ENCODE measurements at places on chromosomes 4 and X.

- DNase-seq = peak; percentile 84
Measured at GRCh38 chrX:48917139-48918001, 1.5 kb downstream of the PIM2 start.

- no peak for DNase-seq
Measured at GRCh38 chrX:38560776-38561125, 591 bp upstream of the TSPAN7 start.

DNA sequence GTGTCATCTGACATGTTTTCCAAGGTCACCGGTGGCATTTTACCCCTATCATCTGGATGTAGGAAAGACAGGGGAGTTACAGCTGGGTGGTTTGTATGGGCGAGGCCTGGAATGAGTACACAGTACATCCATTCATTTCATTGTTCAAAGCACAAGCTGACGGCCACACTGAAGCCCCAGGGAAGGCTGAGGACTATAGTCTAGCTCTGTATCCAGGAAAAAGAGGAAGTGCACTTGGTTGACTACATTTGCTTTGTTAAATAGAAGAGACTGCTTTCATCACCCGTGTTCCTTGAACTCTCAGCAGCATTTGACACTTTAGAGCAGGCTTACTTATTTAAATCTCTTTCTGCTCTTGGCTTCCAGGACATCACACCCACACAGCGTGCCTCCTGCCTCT, 1041.0 kb upstream of the TENM3 start:
- no peak for DNase-seq

GRCh38 chrX:36019125-36019524, 99.6 kb downstream of the CFAP47 start:
- DNase-seq = no peak

GRCh38 chr4:117164338-117164737, 79.0 kb upstream of the TRAM1L1 start:
- DNase-seq = no peak

GRCh38 chr4:152738827-152739226, 40.7 kb downstream of the TIGD4 start:
- no peak for DNase-seq

DNA sequence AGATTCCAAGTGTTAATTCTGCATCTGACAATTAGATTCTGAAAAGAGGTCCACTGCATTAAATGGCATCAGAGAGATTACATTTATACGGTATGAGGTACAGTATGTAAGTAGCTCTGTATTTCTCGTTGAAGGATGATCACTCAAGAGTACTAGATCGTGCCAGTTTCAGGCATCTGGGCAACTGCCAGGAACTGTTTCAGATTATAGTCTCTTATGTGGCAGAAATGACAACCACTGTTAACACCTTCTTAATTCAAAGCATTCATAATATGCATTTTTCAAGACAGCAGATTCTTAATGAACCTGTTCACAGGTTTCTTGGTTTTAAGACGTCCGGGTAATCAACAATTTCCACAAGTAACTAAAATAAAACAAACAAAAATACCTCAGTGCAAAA, 1.6 kb downstream of the ANKRD50 start:
- DNase-seq = no peak

DNA sequence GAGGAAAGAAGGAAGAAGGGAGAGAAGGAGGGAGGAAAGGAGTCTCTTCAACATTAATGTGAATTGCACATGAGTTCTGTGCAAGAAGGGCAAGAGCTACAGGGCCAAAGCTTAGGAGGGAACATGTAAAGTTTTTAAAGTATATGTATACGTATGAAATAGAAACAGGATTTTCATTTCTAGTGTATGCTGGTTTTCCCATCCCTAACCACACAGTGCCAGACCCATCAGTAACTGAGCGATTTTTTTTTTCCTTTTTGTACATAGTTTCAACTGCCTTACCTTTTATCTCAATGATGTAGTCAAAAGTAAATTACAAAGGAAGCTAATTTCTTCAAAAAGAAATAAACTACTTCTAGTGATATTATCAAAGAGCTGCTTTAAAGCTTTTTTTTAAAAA, 157.6 kb downstream of the SH3KBP1 start:
- DNase-seq = no peak

DNA sequence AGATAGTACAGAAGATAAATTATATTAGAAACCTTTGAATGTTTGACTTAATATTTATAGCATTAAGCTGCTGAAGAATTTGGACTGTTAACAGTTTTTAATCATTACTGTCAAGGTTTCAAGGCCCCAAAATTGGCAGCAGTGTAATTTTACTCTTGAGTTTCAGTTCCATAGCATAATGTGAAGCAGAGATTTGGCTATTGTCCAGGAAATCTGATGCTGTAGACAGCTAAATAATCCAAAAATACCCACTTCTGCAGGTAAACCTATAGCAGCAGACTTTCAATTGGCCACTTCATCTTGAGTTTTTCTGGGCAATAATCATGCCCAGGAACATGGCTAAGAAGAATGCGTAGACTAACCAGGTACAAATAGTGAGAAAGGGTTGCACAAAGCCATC, 85.0 kb downstream of the RCHY1 start:
- no peak for DNase-seq

GRCh38 chrX:132411310-132411977, 77.4 kb downstream of the MBNL3 start:
- DNase-seq = no peak

DNA sequence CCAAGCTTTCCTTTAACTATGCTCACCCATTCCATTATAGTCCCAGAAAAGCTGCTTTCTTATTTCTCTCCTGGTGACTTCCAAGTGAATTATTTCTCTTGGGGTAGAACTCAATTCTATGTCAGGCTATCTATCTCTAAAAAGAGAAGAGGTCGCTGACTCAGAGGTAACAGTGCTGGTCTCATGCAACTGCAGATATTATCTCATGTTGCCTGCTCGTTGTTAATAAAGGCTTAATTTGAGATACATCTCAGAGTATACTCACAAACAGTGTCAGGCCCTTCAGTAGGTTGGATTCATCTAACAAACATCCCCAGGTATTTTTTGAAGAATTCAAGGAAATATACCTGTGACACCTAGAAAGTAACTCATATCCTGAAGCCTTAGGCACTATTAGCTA, 2.7 kb downstream of the TMEM154 start:
- DNase-seq = no peak

DNA sequence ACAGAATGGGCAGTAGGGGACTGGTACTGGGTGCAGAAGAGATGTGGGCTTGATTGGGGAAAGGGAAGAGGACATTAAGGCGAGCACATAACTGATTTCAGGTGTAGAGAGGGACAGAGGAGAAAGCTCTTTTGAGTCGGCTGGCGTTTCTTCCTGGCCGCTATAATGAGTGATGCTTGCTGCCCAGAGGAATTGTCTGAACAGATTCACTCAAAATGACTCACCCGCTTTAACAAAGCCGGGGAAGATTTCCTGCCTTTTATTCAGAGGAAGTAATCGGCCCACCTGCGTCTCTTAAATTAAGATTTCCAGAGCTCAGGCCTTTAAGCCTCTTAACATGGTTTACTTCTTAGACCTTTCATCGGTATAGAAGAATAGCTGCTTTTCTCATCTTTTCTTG, 102.1 kb upstream of the AP1S2 start:
- DNase-seq = no peak

DNA sequence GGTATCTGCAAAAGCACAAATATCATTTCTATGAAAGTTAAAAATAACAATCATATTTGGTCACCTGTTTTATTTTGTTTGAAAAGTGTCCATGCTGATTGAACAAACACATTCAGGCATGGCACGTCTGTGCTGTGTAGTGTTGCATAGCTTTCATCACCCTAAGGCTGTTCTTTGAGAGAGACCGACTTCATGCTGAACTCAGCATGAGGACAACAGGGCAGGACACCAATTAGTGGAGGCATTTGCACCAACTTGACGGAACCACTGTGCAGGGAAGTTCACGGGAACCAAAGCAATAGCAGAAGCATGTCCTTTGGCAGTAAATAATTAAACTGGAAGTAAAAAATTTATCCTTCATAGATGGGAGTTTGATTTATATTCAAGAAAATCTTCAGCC, 158.4 kb upstream of the SLC7A11 start:
- DNase-seq = no peak

DNA sequence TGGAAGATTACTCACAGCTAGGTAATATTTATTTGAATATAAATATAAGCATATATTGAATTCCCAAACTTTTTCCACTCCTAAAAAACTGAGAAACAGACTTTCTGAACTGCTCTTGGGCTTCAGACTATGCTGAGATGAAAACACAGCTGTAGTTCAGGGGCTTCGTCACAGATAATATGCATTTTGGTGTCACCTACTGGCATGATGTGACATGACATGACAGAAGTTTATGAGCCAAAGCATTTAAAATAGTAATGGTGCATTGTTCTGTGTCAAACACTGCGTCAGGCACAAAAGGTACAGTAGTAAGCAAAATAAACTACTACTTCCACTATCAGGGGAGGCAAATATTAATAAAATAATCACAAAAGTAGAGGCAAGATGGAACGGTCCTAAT, 171.3 kb downstream of the BTC start:
- DNase-seq = no peak

- no peak for DNase-seq
Measured at GRCh38 chrX:105723966-105724735, 98.2 kb upstream of the NRK start.

GRCh38 chrX:154986826-154987575, 35.5 kb downstream of the F8 start:
- DNase-seq = no peak

DNA sequence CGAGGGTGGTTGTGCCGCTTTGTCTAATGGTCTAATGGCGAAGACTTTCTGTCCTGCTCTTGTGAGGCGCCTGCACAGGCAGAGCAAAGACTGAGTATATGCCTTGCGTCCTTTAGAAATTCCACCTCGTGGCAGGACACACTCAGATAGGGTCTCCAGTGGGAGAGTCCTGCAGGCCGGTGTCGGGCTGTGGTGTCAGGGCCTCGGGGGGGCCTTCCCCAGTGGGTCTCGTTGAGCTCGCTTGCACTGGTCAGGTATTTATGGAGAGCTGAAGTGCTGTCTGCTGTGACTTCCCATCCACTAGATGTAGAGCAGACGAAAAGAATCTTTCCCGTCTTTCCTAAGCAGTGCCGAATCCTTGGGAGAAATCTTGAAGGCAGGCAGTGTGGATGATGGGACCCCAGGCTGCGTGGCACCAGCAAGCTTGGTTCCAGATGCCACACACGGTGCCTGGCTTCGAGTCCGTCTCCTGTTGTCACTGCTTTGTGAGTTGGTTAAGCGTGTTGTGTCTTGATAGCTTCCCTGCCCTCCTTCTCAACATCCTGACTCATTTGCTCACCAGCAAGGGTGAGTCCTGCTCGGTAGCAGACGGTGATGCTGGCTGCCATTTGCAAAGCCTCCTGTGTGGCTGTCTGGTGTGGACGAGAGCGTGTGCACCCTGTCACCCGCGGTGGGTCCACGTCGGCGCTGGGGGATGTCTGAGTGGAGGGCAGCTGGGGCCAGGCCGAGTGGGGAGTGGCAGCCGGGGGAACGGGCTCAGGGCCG, 20.5 kb downstream of the MAEA start:
- no peak for DNase-seq

GRCh38 chr4:168717847-168718246, 221.0 kb downstream of the PALLD start:
- DNase-seq = no peak

GRCh38 chr4:173503330-173504180, 26.5 kb downstream of the HAND2 start:
- DNase-seq = no peak

DNA sequence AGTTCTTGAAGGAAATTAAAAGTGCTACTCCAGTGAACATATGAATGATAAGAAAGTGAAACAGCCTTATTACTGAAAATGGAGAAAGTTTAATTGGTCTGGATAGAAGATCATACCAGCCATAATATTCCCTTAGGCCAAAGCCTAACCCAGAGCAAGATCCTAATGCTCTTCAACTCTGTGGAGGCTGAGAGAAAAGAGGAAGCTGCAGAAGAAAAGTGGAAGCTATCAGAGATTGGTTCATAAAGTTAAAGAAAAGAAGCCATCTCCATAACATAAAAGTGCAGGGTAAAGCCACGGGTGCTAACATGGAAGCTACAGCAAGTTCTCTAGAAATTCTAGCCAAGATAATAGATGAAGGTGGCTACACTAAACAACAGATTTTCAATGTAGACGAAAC, 85.5 kb upstream of the ATOH1 start:
- DNase-seq = no peak

DNA sequence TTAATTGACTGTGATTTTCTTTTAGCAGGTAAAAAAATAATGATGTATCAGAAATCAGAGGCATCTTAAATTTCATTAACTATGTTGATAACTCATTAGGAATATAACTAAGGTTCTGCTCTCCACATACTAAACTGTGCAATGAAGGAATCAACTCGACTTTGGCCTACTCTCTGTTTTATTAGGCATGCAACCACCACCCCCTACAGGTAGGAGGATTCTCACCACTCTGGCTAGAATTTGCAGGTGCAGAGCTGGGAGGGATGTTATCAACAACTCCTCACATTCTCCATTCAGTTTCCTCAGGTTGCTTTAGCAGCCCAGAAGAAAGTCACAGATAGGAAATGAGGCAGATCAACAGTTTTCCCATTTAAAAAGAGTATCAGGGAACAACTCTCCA, 160.1 kb downstream of the COX18 start:
- DNase-seq = no peak

DNA sequence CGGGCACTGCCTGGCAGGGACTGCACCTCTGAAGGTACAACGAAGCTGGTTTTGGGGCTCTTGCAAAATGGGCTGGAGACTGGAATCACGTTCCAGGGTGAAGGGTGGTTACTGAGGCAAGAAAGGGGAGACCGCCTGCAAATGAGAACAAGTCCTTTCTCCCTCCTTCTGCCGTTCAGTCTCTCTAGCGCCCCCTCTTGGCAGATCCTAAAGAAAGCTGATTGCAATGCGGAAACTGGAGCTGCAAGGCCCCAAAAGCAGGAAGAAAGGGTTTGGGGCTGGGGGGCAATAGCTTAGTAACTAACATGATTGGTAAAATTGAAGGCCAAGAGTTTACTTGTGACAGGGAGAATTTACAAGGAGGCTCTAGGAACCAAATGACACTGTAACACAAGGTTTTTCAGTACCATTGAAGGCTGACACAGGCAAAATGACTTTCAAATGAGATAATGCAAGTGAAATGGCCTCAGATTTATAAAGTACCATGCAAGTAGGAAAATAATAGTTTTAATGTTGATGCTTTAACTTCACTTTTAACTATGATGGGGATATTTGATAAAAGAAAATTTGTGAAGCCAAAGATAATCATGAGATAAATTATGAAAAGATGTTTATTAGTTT, 222.7 kb upstream of the HAND2 start:
- no peak for DNase-seq

DNA sequence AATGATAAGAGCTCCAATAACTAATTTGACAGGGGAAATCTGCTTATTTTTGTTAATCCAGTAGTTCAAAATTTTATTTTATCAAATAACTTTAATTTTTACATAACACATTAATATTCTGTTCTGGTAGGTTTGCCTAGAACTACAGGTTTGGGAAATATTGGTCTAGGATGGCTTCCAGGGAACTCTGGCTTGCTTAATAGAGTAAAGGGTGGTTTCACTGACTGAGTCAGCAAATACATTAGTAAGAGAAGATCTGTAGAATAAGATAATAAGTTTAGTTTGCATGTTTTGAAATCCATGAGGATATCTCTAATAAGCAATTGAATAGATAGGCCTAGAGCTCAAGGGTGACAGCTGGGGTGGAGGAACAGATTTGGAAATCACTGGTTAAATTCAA, 500.7 kb downstream of the ZNF674 start:
- no peak for DNase-seq
